T-helper 2 cell treated with Interferon-gamma antibody and Interleukin-4, amounts not matched to agents 5 μg/mL and 100 μg/mL, for 36 hours (primary cell): ENCODE measurements at places on chromosomes 4 and X.
A peak's percentile ranks its signal among the peaks of the same experiment; 100 is the strongest.

DNA sequence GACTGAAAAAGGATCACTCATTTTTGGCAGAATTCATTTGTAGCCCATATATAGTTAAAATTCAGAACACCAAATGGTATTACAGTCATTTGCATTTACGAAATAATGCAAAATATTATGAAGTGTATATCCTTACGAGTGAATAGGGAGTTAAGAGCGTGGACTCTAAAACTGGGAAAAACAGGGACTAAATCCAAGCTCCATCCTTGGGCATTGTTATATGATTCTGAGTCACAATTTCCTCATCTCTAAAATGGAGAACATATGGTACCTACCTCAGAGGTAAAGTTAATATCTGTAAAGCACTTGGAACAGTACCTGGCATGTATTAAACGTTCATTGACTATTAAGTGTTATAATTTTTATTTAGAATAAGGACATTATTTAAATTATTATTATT is 106.3 kb downstream of the ZAR1 start:
- DNase-seq, result no peak

DNA sequence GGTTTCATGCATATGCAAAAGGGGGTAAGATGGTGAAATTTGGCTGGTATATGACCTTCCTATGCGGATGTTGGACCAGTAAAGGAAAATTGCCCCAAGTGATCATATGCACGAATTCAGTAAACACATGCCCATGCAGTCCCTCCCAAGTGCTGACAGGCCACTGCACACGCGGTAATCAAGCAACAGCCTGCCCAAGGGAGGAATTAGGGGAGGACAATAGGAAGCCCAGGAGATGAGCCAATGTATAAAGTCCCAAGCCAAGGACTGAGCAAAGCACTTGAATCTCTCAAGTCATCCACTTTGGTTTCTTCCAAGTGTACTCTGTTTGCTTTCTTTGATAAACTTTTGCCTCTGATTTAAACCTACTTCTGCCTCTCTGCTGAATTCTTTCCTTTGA is 21.1 kb downstream of the MAGEB16 start:
- no peak for DNase-seq

- peak; percentile 58 for DNase-seq
Measured at GRCh38 chr4:122663814-122664610, 43.1 kb upstream of the IL21 start.

- no peak for DNase-seq
Measured at GRCh38 chr4:121594796-121595526, 101.8 kb downstream of the ANXA5 start.

DNA sequence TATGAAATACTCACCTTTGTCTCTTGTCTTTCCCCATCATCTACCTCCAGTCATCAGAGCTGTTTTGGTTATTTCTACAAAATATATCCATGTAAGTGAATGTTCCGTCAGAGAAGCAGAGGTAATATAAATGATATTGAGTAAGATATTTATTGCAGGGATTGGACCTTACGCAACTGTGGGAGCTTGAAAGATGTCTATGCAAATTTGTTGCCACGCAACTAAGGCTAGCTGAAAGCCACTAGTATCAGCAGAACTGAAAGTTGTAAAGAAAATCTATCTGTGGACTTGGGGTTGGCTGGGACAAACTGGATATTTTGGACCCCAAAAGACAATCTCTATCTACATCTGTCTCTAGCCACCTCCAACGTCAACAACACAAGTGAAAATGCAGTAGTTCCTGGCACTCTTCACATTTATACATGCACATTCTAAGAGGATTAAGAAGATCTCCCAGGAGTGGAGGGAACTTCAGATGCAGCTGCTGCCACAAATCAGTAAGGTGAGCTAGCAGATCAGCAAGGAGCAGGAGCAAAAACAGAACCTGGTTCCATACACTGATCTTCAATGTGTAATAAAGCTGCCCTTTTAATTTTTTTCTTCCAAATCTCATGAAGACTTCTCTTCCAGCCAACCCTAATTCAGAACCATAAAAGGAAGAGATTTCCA is 8.5 kb upstream of the CCSER1 start:
- no peak for DNase-seq

DNA sequence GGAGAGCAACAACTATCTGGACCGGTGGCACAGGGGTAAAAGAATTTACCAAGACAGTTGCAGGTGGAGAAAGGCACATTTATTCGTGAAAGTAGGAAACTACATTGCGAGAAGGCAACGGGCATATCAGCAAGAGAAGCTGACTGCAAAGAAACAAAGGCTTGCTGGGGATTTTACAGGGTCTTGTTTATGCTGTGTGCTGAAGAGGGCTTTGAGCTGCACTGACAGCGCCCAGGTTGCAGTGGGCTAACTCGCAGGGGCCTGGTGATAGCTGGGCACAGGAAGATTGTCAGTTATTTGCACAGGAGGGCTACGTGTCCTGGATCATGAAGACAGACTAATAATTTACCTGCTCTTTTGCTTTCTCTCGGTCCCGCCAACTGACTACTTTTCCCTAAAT is 10.7 kb downstream of the TLR3 start:
- no peak for DNase-seq

GRCh38 chr4:8209181-8209874 is 10.2 kb downstream of the SH3TC1 start:
- no peak for DNase-seq

GRCh38 chrX:113741744-113742143 is 842.1 kb upstream of the HTR2C start:
- DNase-seq, result no peak

DNA sequence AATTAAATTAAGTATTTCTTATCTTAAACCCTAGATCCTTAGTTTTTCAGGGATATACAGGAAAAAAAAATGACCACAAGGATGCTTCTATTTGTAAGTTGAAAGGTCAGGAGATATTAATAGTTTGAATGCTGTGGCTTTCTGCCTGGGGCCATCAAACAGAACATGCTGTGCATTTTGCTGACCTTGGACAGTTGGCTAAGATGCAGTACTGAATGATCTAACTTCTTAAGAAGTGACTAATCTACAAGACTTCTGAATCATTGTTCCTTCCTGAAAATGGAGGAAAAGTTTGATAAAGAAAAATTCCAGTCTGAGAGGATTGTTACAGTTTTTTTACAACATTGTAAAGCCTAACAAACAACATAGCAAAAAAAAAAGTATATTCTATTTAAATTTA is 237.8 kb upstream of the JADE1 start:
- DNase-seq, result no peak

DNA sequence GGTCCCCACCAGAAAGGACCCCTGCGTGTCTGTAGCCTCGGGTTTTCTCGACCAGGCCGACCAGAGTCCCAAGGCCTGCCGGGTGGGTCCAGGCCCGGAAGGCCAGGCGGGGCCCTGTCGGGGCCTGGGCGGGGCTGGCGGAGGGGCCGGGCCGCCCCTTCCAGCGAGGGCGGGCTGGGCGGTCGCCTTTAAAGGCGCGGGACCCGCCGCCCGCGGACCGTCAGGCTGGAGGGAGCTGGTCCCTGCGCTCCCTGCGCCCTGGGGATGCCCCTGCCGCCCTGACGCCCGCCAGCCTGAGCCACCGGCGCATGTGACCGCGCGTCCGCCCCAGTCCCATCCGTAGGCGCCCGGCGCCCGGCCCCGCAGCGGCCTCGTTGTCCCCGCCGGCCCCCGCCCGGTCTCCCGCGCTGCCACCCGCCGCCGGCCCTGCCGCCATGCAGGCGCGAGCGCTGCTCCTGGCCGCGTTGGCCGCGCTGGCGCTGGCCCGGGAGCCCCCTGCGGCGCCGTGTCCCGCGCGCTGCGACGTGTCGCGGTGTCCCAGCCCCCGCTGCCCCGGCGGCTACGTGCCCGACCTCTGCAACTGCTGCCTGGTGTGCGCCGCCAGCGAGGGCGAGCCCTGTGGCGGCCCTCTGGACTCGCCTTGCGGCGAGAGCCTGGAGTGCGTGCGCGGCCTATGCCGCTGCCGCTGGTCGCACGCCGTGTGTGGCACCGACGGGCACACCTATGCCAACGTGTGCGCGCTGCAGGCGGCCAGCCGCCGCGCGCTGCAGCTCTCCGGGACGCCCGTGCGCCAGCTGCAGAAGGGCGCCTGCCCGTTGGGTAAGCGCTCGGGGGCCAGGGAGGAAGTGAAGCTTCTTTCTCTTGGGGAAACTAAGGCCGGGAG is at the start of gene HTRA3:
Gene HTRA3 (plus strand): TSS at position 220 of the 883 bp plus-strand sequence. CDS start 215 bp downstream, at position 435.
- DNase-seq, result no peak

- DNase-seq, result no peak
Measured at GRCh38 chrX:56790778-56791177, 61.7 kb downstream of the NBDY start.

- no peak for DNase-seq
Measured at GRCh38 chr4:23717528-23718248, 172.2 kb downstream of the PPARGC1A start.

DNA sequence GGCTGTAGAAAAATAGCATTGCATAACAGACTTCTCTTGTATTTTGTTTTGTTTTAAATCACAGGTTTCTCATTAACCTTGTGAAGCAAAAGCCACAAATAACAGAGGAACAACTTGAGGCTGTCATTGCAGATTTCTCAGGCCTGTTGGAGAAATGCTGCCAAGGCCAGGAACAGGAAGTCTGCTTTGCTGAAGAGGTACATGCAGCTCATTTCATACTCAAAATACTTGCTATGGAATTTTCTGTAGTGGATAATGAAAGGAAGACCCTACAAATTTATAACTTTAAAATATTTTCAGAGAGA is 17.6 kb downstream of the AFP start:
- no peak for DNase-seq

DNA sequence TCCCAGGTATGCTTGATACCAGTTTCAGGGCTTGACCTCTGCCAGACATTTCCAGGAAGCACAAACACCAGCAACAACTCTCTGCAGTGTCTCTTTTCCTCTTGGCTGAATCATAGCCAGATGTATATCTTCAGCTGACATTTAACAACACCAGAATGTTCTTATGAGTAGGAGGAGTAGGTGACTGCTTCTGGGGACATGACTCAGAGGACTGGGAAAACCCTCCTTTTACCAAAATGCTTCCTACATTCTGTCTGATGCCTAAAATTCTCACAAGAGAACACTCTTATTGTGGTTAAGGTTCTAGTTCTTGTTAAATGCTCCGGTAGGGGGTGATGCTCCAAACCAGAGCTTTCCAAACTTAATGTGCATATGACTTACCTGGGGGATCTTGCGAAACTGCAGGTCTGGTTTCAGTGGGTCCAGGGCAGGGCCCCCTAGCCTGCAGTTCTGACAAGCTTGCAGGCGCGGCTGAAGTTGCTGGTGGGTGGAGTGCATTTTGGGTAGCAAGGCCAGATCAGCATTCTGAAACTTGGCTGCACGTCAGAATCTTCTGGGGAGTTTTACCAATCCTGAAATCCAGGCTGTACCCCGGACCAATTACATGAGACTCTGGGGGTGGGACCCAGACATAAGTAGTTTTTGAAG is 329.3 kb upstream of the RPS6KA3 start:
- DNase-seq, result peak; percentile 50

- DNase-seq, result no peak
Measured at GRCh38 chr4:141427726-141428296, 207.1 kb downstream of the ZNF330 start.

DNA sequence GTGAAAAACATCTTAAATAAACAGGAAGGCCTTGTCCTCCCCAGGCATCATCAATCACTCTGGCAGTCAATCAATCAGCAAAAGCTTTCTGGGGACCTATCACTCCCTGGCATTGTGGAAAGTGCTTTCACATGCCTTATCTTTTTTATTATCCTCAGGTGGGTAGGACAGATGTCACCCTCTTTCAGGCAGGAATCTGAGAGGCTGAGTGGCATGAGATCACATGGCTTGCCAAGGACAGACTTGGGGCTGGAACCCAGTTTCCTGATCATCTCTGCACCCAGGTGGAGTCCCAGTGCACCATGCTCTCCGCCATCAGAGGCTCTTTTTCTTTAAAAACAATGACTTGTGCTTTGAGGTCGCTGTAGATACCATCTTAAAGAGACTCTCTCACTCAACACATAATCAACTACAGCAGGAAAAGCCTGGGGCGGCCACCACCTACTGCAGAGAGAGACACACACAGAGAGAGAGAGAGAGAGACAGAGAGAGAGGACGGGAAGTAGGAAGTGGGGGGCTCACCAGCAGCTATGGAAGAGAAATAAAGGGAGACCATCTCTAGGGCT is 282.7 kb downstream of the PTTG2 start:
- DNase-seq, result no peak
